ENCODE measurements at places on chromosomes 5 and 9.

DNA sequence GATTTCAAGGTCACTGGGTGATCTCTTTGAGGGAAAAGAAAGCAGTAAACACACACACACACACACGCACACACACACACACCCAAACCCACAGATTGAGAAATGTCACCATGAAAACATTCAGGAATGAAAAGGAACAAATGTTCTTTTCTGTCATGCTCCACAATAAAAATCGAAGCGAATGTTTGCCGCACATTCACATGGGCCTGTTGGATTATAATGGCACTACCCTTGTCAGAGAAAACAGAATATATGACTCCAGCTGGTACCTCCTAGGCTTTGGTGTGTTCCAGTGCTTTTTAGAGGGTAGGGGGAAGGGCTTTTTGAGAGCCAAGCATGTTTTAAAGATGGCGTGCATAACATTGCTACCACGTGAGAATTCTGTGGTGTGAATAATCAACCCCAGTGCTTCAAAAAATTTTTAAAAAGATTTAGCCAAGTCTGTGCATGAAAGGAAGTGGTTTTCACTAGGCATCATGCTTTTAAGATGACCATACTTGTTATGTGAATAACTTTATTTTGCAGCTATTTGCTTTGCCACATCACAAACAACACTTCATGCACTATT lies 120.8 kb upstream of the ZNF608 start:
- DNase-seq = no peak

- DNase-seq = no peak
Observed at GRCh38 chr9:6086006-6086655, 70.7 kb upstream of the RANBP6 start.

- no peak for DNase-seq
Observed at GRCh38 chr5:94545870-94546625, 72.4 kb downstream of the KIAA0825 start.

DNA sequence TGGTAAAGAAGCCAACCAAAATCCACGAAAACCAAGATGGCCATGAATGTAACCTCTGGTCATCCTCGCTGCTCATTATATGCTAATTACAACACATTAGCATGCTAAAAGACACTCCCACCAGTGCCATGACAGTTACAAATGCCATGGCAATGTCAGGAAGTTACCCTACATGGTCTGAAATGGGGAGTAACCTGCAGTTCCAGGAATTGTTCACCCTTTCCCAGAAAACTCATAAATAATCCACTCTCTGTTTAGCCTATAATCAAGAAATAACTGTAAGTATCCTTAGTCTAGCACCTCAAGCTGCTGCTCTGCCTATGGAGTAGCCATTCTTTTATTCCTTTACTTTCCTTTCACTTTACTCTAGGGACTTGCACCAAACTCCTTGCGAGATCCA lies 160.6 kb downstream of the EFNA5 start:
- no peak for DNase-seq

GRCh38 chr5:98933445-98934072 lies 4.8 kb upstream of the CHD1 start:
- no peak for DNase-seq

GRCh38 chr5:127891942-127892341 lies 188.8 kb downstream of the CCDC192 start:
- no peak for DNase-seq

DNA sequence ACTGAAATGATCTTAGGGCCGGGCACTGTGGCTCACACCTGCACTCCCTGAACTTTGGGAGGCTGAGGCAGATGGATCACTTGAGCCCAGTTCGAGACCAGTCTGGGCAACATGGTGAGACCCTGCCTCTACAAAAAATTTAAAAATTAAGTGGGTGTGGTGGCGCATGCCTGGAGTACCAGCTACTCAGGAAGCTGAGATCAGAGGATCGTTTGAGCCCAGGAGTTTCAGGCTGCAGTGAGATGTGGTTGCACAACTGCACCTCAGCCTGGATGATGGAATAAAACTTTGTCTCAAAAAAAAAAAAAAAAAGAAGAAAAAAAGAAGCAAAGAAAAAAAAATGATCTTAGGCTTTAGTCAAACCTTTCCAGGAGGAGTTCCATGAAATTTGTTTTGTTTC lies 41.8 kb downstream of the MEF2C start:
- no peak for DNase-seq

DNA sequence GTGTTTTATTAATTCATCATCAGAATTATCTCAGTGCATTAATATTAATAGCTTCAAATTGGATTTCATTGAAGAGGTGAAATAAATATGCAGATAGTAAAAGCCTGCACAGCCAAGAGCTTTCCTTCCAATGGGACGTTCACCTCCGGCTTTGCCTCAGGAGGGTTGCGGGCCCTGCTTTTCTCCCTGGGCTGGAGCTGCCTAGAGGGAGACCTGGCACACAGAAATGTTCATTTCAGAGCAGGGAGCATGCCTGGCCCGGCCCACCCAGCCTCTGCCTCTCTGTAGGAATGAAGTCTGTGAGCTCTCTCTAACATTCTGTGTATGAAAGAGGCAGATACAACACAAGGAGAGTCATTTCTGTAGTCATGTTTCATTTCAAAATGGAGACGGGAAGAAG lies 100.4 kb upstream of the IRX2 start:
- DNase-seq = no peak

GRCh38 chr5:178423431-178423830 lies 166.8 kb downstream of the COL23A1 start:
- DNase-seq = peak; percentile 44

DNA sequence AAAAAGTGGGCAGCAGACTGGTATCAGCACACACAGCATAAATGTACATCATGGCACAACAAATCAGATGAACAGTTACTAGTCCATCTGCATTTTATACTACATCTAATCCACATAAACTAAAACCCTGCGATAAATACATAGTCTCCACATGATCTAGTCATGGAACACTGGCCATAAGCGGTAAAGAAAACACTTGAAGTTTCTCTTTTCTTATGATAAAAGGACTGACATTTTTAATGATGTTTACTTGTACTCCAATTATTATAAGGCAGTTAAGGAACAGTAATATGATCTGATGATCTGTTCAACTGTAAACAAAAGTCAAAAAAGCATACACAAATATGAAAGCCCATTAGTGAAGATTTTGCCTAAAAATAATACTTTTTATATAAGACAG lies 112.5 kb downstream of the MPDZ start:
- DNase-seq = no peak

GRCh38 chr5:137385064-137385463 lies 114.1 kb downstream of the SPOCK1 start:
- no peak for DNase-seq

- peak; percentile 64 for DNase-seq
Observed at GRCh38 chr5:56481428-56482357, 248.6 kb upstream of the ANKRD55 start.

DNA sequence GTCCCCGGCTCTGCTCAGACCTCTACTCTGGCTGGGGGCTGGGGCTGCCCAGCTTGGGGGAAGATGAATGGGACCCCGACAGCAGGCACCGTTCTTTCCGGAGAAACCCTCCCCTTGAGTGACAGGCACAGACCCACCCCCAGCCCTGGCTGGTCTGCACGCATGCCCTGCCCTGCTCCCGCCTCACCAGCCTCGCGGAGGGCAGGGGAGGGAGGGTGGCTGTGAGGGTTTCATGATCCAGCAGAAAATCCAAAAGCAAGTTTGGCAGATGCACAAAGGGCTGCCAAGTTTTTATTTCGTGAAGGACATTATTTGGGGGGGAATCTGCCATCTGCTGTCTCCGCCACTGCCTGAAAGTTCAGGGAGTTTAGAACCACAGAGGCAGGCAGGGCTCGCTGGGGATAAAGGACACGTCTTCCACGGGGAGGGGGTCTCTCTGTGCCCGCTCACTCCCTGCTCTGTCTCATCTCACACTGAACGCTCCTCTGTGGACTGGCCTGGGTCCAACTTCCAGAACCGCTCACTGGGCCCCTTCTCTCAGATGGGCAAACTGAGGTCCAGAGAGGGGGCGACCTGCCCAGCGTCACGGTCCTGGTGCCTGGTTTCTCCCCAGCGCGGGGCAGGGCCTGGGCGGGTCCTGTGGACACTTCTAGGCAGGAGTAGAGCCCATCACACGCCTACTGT lies 92.9 kb downstream of the RXRA start:
- no peak for DNase-seq

DNA sequence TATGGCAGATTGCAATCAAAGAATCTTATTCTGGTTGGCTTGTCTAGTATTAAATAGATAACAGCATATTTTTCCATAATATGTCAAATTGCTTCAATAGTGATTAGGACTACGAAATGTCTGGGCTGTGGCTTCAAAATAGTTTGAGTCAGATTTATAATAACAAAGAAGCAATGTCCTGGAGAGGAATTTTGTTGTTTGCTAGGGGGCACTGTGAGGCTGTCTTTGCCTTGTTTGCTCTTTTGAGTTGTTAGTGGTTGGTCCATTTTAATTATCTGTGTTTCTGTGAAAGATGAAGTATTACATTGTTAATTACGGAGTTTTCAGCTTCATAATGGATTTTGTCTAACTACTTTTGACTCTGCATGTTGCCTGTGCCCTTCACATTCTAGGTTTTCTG lies 713.6 kb downstream of the TLE4 start:
- DNase-seq = no peak

DNA sequence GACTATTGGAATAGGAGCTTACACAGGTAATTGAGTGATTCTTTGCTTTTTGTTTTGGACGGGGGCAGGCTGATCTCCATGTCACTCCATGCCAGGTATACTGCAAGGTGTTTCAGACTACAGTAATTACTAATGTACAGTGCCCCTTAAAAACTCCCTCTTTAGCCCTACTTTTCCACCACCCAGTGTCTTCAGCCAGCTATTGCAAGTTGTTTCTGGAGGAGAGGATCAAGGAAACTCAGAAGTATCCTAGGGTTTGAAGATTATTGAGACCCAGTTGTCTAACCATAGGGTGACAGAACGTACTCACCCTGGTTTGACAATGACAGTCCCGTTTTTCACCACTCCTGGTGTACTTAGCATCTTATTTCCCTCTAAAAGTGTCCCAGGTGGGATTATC lies 13.4 kb downstream of the CFAP95 start:
- no peak for DNase-seq

DNA sequence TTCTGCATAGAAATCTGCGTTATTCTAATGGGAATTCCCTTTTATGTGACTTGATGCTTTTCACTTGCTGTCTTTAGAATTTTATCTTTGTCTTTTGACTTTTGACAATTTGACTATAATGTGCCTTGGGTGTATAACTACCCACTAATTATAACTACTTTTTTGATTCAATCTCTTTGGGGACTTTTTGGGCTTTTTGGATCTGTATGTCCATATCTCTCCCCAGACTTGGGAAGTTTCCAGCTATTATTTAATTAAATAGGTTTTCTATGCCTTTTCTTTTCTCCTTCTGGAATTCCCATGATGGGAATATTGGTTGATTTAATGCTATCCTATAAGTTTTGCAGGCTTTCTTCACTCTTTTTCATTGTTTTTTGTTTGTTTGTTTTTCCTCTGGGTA lies 57.9 kb downstream of the LRRTM2 start:
- no peak for DNase-seq

DNA sequence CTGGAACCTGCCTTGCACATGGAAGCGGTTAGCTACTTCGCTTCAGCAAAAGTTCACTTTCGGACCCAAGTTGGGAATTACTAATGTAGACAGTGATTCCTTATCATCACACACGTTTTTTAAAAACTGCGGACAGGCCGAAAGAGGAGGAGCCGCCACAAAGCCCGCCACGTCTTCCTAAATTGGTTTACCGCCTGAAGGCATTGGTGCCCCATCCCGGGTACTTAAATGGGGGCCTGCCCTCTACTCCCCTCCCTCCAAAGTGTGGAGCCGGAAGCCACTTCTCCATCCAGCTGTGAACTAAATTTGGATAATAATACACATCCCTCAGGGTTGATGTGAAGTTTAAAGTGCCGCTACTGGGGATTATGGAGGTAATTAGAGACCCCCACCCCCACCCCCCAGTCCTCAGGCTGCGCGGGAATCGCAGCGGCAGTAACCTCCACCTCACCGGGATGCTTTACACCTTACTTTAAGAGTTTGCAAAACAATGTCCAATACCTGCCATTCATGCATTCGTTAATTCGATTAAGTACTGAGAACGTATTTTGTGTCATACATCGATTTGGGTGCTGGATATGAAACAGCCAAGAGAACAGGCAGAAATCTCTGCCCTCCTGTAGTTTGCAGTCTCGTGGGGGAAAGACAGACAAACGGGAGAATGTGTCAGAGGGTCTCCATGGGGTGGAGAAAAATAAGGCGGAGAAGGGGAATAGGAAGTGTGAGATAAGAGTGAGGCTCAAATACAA lies 937 bp upstream of the MACROH2A1 start:
- no peak for DNase-seq

DNA sequence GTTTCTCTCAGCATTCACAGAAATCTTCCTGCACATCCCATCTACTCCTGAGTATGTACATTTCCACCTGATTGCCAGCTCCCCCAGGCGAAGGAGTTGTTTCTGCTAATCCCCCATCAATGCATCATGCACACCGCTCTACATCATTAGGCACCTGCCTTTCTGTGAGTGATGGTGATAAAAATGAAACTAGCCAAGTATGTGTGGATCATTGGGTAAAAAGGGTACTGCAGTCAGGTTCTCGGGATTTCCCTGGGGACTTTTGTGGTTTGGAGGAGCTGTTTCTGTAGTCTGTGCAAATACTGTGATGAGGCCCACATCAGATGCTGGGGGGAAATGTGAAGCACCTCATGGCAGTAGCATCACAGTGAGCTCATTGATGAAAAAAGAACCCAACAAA lies 30.4 kb downstream of the CAMK4 start:
- no peak for DNase-seq

GRCh38 chr5:173490681-173491080 lies 125.8 kb downstream of the BOD1 start:
- no peak for DNase-seq

DNA sequence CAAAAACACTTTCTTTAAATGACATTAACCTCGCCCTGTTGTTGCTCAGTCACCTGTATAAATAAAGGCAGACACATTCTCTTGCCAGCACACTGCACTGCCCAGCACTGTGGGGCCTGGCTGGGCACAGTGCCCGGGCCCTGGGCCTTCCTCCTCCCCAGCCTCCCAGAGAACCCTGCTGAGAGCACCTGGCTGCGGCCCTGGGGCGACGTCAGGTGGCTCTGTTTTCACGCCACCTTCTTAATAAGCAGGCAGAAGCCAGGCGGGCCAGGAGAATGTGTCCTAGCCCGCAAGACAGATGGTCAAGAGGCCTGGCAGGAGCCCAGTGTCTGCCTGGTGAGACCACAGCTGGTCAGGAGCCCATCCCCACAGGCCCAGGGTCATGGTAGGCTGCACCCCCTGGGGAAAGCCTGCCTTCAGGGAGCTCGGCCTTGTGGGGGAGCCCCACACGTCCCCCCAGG lies 8.2 kb upstream of the AGPAT2 start:
- no peak for DNase-seq

DNA sequence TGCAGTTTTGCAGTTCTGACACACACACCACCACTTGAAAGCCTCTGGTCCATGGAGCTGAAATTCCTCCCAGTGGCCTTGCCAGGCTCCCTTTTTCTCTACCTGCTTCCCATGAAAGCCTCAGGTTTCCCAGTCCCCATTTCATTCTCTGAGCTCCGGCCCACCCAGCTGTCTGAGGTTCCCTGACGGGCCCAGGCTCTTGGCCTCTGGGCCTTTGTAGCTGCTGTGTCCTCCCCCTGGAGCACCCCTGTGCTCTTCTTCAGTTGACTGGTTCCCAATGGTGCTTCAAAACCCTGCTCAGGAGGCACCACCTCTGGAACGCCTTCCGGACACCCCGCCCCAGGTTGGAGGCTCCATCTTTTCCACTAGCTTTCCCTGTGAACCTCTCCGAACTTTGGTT lies 155.9 kb upstream of the SHB start:
- DNase-seq = no peak

Data from right atrium auricular region (tissue), 2 donors.